ENCODE measurements at places on chromosomes 5 and 9.
A peak's percentile ranks its signal among the peaks of the same experiment; 100 is the strongest.

- no peak for DNase-seq
These were observed 91.1 kb upstream of the RUSC2 start for GRCh38 chr9:35398651-35399335.

DNA sequence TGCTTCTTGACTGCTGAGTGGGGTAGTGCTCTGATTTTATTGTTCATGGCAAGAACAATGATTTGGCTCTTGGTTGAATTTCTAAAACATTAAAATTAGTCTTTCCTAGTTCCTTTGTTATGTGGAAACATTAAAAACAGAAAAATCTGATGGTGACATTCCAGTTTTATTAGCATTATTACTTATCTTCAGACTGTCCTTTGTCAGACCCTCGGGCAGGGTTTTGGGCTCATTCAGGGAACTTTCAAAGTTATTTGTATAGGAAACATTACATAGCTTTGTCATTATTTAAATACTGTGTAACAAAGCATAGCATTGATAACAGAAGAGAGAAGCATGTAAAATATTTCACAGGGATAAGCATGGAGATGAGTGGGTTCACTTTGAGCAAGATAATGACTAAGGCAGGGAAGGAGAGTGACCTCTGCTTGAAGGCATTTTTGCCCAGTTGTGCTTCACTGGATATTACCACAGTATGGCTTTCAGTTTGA, 119.9 kb downstream of the KDM4C start:
- no peak for DNase-seq

- DNase-seq: no peak
These were observed 10.7 kb downstream of the TNFAIP8 start for GRCh38 chr5:119366540-119366881.

GRCh38 chr5:78504704-78505677, 143.6 kb downstream of the LHFPL2 start:
- DNase-seq: peak; percentile 55

DNA sequence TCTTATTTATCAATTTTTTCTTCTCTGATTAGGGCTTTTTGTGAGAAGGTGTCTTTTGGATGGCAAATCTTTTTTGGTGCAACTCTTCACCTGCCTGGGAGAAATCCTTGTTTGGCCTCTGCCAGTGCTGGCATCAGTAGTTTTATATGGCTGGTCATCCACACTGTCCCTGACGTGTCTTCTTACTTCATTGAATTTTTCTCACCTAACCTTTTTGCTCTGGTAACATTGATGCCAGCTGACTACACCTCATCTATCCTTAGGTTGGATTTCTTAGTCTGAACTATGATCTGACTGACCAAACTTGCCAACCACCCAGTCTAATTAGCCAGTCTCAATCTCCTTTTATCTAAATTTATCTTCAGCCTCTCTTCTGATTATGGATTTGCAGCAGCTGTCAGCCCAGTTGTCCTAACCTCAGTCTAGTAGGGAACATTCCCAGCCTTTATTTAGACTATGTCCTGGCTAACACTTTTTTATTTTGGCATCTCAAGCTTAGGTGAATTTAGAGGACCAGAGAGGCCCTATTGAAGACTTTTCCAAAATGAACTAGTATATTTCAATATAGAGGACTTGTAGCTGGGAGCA, 10.6 kb upstream of the TMEM38B start:
- DNase-seq: no peak

DNA sequence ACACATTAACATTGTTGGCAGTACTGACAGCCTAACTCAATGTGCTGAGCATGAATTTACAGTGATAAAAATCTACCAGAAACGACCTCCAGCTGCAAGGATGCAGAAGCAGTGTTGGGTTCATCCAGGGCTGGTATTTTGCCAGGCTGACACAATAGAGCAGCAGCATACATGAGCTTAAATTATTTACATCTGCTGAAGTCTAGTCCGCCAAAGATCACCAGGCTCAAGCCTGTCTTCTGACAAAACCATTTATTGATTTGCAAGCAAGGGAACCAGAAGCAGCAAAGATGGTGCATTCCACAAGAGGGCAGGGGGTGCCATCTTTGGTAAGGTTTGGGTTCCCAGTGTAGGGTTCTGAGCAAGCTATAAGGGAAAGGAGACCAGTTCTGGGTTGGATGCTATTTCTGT, 8.7 kb upstream of the C5orf34 start:
- DNase-seq: no peak

DNA sequence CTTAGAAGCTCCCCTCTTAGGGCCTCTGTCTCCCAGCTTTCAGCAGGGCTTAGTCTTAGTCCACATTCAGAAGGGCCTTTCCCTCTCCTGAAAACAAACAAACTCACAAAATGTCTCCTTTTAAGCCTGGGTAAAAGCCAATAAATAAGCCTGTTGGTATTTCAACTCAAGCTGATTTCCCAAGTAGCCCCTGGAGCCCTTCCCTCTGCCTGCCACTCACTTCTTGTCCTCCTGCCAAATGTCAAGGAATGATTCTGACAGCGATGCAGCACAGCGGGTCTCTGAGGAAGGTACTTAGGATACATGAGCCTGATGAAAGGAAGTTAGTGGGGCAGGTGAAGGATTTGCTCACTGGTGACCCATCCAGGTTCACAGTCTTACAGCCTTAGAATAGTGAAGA, 210.5 kb downstream of the PJA2 start:
- DNase-seq: no peak

- no peak for DNase-seq
These were observed 89.2 kb upstream of the IRX4 start for GRCh38 chr5:1971944-1972343.

DNA sequence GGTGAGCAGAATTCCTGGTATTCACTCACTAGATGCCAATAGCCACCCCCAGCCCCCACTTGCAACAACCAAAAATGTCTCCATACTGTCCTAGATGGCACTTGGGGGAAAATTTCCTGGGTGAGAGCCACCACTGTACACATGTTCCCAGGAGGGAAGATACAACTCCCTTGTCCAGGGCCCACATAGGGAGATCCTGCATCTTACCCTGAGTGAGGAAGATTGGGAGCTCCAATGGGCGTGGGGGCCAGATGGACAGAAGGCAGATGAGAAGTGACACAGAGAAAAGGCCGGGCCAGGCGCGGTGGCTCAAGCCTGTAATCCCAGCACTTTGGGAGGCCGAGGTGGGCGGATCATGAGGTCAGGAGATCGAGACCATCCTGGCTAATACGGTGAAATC, 12.3 kb upstream of the IPPK start:
- no peak for DNase-seq

All from cerebellum (tissue), 4 donors.